ENCODE measurements at places on chromosomes 1 and 21. TPM values are rescaled to one million over a fixed set of nuclear protein-coding genes. Genes with fewer than 3 reads are reported as not detected.

- DNase-seq, result no peak
Observed at GRCh38 chr1:85462931-85463649, 1.9 kb downstream of the DDAH1 start.

- DNase-seq, result no peak
Observed at GRCh38 chr1:111904478-111905218, 84.8 kb downstream of the KCND3 start.

DNA sequence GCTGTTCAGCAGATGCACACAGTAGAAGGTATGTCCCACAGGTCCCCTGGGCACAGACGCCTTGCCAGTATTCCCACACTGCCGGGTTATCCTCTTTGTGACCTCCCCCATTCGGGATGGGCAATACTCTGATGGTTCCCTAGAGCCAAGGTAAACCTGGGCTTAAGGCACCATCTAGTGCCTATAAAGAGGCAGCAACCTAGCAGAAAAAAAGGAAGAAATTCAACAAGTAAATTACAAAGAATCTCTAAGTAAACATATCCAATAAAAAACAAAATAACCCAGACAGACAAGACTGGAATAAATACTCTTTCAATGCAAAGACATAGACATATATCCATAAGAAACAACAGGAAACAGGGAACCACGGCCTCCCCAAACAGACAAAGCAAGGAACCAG, 39.4 kb downstream of the HSF2BP start:
- no peak for DNase-seq

DNA sequence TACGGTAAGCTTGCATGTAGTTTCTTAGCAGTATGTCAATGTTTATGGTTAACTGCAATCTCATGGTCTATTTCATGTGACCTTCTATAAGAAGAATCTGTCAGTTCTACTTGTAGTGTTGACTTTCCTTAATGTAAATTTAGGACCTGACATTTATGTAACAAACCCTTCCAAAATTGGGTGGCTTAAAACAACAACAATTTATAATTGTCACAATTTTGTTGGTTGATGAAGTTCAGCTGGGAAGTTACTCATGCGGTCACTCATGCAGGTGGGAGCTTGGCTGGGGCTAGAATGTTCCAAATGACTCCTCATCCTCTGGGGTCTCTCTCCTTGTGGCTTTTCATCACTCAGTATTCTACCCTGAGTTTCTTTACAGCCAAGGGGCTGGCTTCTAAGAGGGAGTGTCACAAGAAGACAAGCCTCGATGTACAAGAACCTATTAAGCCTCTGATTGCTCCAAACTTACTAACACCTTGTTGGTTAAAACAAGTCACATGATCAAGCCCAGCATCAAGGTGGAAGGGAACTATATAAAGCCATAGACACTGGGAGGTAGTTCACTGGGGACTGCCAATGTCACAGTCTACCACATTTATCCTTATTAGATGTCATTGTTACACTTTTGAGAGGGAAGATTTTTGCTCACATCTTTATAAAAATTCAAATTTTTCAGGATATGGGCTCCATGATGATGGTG, 23.9 kb downstream of the CCN1 start:
- no peak for DNase-seq

DNA sequence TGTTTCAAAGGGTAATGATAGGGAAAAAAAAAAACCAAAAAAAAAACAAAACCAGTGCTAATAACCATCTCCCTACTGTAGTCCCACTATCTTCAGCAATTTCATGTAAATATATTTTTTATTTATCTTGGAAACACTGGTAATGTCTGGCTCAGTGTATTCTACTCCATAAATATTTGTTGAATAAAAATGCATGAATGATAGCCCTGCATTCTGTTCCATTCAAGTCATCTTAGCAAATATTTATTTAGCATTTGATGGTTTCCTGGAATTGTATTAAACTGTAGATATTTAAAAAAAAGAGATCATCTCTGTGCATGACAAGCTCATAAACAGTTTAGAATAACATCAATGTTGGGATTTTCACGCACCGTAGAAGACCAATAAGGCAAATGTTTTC, 24.2 kb downstream of the IL23R start:
- no peak for DNase-seq

The KDF1 gene
- total RNA-seq, result not detected

Data from fibroblast of the aortic adventitia (primary cell).